Stimulated activated CD4-positive, alpha-beta T cell treated with anti-CD3 and anti-CD28 coated beads, Interleukin-4, amount 100 ng/mL, for 48 hours (primary cell): ENCODE measurements at places on chromosomes 5 and 9.

DNA sequence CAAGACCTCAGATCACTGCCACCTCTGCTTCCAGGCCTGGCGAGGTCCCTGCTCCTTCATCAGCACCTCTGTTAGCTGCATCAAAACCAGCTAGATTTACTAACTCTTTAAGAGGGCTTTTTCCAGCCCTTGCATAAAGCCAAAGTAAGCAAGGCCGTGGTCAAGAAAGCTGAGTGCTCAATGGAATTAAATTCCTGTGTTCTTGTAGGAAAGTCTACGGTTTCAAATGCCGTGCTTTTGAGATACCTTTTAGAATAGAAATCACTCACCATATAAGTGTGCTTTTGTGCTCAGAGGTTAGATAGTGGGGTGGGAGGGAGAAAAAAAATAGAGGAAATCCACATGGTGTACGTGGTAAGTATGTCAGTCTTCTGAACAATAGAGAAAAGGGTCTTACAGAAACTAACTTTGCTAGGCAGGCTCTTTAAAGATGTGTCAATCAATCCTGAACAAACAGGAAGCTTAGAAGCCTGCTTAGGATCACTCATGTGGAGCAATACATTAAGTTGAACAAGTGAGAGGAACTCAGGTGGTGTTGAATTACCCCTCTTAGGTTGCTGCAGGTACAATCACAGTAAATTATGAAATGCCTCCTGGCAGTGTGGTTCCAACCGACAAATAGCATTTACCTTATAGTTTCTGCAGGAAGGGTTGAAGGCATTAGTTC lies 79.7 kb downstream of the SEMA6A start:
- DNase-seq: no peak

DNA sequence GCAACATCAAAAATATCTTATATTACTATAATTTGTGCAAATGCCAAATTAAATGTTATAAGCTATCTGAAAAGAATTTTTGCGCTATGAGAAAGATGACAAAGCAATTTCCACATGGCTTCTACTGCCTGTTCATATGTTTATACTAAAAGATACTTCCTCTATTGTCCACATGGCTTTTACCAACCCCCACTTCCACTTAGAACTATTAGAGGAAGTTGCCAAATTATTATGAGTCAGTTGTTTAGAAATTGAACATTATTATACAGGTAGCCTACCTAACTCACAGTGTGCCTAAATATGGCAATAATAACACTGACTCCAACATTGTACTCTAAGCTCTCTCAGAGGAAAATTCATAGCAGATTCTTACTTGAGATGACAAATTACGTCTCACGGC lies 37.6 kb upstream of the SLC27A6 start:
- no peak for DNase-seq

- no peak for DNase-seq
These were observed 4.6 kb downstream of the PTCH1 start for GRCh38 chr9:95511952-95512708.

DNA sequence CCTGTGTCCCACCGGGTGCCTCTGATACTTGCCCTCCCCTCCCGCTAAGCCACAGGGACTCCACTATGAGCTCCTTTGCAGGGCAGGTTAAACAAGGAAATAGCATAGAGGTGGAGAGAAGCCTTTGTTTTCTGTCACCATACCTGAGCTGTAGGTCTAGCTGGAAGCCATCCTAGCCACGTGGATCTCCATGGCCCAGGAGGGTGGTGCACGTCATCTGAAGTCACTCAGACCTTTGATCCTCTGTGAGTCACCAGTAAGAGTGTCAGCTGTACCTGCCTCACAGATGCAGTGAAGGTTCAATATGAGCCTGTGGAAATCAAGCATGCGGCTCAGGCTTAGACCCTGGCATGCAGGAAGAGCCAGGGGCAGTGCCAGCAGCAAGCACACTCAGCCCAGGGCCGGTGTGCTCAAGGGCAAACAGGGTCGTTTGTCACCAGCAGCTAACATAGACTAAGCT lies 55.1 kb downstream of the ASS1 start:
- DNase-seq: no peak

DNA sequence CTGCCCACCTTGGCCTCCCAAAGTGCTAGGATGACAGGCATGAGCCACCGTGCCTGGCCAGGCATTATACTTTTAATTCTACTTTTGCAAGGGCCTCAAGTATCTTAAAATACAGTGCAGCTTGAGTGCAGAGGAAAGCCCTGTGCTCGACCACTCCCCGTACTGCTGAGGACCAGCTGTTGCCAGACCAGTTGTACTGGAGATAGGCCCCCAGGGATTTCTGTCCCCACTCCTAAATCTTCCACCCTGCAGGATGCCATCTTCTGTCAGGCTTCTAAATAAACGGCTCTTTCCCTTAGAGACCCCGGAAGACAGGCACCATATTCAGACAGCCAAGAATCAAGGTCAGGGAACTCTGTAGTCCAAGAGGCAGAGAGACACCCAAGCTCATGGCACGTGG lies 16.6 kb upstream of the PSMD5 start:
- no peak for DNase-seq

GRCh38 chr5:137084016-137084415 lies 415.1 kb downstream of the SPOCK1 start:
- no peak for DNase-seq

- no peak for DNase-seq
These were observed 286.4 kb downstream of the RASEF start for GRCh38 chr9:82776508-82776907.

DNA sequence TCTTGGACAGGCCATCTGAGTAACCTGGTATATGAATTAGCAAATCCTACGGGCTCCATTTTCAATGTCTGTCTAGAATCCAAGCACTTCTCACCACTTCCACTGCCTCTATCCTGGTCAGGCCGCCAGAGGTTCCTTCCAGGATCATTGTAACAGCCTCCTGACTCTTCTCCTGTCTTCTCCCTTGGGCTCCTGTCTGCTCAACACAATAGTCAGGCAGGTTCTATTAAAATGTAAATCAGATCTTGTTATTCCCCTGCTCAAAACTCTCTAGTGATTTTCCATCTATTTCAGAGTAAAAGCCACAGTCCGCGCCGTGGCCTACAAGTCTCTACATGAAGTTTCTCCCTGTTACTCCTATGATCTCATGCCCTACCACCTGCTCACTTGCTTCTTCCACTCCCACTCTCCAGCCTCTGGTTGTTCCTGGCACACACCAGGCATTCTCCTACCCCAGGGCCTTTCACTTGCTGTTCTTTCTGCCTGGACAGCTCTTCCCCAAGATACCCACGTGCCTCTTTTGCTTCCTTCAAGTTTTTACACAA lies 21.7 kb downstream of the ZNF366 start:
- DNase-seq: no peak

DNA sequence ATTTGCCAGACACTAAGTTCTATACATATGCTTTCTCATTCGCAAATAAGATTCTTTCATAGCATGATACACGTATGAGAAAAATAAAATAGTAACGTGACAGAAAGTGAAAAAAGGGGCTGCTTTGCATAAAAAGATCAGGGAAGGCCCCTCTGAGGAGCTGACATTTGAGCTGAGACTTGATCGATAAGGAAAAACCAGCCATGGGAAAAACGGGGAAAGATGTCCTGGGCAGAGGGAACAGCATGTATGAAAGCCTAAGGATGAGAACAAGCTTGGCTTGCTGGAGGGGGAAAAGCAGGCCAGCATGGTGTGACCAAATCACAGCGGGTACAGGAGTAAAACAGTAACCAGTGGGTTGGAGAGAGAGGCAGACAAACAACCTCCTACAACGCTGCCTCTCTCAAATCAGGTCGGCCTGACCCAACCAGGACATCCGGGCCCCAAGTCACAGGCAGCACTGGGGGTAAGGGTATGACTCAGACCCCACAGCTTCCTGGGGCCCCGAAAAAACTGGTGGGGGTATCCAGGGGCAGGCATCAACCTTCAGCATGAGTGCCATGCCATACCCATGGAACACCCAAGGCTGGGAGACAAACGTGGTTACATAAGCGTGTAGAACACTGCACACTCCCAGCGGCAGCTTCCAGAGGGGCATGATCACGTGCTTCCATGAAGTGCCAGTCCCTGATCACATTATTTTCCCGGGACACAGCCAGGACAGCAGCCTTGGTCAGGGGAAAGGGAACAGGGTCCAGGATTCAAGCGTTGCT lies 2.2 kb downstream of the TNIP1 start:
- peak; percentile 57 for DNase-seq

GRCh38 chr5:14913096-14913495 lies 41.5 kb upstream of the ANKH start:
- DNase-seq: no peak

- DNase-seq: peak; percentile 8
These were observed 572 bp downstream of the ZDHHC21 start for GRCh38 chr9:14692470-14693250.

DNA sequence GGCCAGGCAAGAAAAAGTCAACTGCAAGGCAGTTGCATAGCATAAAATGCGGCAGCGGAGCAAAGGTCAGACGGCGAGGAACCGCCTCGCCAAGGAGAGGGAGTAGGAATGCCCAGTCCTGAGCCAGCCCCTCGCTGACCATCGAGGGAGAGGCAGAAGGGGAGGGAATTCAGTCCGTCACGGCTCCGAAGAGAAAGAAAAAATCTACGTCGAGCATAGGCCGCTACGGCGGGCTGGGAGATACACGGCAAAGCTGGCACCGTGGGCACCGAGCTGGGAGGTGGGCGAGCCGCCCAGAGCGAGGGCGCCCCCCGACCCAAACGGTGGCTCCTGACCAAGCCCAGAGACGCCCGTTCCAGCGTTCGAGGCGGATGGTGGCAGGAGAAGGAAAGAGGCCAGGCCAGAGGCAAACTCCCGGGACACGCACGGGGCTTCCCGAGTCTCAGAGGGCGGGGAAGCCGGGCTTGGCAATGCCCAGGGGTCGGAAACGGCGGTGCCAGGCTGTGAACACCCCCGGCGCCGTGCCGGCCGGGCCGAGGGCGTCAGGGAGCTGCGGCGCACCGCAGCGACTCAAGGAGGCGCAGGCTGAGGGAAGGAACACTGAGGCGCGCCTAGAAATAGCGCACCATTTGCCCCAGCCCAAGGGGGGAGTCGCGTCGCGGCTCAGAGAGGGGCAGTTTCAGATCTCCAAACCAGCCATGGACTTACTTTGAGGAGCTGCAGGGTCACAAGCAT lies 518 bp downstream of the SPRY4 start:
- no peak for DNase-seq

DNA sequence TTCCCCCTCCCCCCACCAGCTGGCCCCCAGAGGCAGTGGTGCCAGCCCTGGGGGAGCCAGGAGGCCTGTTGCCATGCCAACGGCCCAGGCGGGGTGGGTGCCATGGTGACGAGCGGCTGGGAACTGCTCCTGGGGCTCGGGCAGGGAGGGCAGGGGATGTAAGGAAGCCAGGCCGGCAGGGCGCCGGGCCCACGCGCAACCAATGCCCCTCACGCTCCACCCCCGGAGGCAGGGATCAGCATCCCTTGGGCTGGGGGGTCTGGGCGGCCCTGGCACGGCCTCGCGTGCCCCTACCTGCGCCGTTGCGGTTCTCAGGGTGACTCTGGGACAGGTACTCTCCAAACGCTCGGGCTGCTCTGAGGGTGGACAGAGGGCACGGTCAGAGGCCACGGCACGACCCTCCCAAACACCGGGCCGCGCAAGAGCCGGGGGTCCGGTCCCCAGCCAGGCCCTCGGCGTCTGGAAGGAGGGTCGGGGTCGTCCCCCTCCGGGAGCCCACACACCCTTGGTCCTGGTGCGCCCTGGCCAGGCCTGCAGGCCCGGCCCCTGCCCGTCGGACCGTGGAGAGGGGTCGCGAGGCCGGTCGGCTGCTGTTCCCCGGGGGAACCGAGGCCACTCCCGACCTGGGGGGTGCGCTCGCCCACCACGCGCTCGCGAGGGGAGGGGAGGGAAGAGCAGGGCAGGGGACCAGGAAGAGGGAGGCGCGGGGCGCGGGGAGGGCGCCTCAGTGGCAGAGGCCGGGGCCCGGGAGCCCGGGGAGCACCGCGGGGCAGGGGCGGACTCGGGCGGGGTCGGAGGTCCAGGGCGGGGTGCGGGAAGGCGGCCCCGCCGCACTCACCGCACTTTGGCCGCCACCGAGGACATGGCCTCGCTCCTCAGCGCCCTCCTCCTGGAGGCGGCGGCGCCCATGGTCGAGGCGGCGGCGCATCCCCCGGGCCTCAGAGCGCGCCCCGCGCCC lies 661 bp downstream of the NSMF start:
- no peak for DNase-seq

DNA sequence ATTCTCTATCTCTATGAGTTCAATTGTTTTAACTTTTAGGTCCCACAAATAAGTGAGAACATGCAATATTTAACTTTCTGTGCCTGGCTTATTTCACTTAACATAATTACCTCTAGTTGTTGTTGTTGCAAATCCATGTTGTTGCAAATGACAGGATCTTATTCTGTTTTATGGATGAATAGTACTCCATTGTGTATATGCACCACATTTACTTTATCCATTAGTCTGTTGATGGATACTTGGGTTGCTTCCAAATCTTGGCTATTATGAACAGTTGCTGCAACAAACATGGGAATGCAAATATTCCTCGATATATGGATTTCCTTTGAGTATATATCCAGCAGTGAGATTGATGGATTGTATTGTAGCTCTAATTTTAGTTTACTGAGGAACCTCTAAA lies 36.3 kb downstream of the MEGF9 start:
- DNase-seq: no peak

- no peak for DNase-seq
These were observed 9.6 kb downstream of the MTMR12 start for GRCh38 chr5:32302835-32303754.

DNA sequence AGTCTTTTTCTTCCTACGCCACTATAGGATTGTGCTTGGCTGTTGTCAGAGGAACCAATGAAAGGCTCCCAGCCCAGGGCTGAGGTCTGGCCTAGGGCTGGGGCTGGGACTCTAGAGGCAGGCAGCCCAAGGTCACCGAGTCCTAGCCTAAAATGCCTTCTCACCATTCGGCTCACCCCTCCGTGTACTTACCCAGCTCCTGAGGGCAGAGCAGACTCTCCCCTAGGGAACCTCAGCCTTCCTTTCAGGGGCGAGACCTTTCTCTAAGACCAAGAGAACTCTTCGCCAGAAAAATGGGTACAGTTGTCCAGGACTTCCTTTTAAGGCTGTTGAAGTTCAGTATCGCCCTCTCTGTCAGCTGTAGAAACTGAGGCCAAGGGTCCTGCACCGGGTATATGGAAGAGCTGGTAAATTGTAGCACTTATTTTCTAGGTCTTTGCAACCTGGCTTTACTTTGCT lies 1.7 kb upstream of the SPRY4 start:
- no peak for DNase-seq

DNA sequence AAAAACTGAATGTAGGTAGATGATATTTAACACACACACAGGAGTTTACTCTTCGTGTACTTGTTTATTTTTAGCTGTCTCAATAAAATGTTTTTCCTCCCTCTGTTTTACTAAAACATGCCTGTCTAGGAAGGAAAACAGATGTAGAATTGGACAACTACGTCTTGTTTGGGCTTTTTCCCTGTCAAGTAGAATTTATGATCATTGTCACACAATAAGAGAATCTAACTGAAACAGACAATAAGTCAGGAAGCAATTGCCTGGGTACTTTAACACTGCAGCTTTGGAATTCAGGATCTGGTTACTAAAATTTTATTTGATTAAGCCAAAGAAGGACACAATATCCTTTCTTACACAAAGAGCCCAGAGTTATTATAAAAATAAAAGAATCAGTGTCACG lies 164.2 kb downstream of the ZDHHC21 start:
- DNase-seq: no peak
